Occipital lobe (tissue), 3 donors: ENCODE measurements at places on chromosomes 5 and 9. TPM values are rescaled to one million over a fixed set of nuclear protein-coding genes. Genes with fewer than 3 reads are reported as not detected.
A peak's percentile ranks its signal among the peaks of the same experiment; 100 is the strongest.

Gene SH3PXD2B
- 17.6 TPM for total RNA-seq

Gene ZNF879
- total RNA-seq = 18.1 TPM

Gene AGXT2
- total RNA-seq = not detected

Gene CDH9
- 34.2 TPM for total RNA-seq

GRCh38 chr9:119092125-119092524 is 277.1 kb downstream of the BRINP1 start:
- no peak for DNase-seq

DNA sequence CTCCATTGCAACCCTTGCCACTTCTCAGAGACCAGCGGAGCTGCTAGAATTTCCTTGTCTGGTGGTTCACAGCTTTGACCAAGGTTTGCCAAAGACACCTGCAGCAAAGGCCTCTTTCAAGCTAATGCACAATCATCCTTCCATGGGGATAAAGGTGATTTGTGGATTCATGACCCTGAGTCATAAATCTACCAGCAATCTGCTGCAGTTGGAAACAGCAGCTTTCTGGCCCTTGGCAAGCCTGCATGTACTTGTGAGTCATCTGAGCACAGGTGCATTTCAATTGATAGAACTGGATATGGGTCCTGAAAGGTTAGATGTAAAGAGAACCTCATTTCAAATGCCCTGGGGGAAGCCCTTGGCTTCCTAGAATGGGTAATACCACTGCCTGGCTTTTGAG is 21.6 kb upstream of the TCF7 start:
- DNase-seq = no peak

- DNase-seq = no peak
Observed at GRCh38 chr5:107592515-107592914, 78.2 kb downstream of the EFNA5 start.

- DNase-seq = no peak
Observed at GRCh38 chr5:128572930-128573319, 34.9 kb upstream of the FBN2 start.

Gene SLC6A3
- not detected for total RNA-seq

- DNase-seq = no peak
Observed at GRCh38 chr5:107532169-107532878, 138.4 kb downstream of the EFNA5 start.

Gene SRP19
- 33.8 TPM for total RNA-seq

- no peak for DNase-seq
Observed at GRCh38 chr9:89418882-89419640, 78.9 kb downstream of the SEMA4D start.

Gene UGT3A1
- total RNA-seq = not detected

Gene TEK
- total RNA-seq = 8.0 TPM

- DNase-seq = peak; percentile 34
Observed at GRCh38 chr9:92774274-92774673, 9.6 kb upstream of the BICD2 start.

- no peak for DNase-seq
Observed at GRCh38 chr9:83544002-83544698, 5.9 kb upstream of the FRMD3 start.

DNA sequence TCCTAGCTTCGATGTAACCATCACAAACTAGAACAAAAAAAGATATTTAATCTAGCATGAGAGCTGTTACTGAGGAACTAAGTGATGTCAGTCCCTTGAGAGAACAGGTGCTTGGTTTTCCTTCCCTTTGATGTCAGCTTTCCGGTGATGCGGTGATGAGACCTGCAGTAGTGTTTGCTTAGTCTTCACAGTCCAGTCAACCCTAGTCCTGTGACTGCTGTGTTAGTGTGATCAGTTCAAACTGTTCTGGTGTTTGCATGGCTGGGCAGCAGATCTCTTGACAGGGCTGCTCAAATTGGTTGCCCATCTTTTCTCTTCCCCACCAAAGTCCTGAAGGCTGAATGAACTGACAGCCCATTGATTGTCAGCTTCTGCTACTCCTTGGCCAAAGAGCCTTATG is 608.6 kb upstream of the DAB2 start:
- DNase-seq = no peak

DNA sequence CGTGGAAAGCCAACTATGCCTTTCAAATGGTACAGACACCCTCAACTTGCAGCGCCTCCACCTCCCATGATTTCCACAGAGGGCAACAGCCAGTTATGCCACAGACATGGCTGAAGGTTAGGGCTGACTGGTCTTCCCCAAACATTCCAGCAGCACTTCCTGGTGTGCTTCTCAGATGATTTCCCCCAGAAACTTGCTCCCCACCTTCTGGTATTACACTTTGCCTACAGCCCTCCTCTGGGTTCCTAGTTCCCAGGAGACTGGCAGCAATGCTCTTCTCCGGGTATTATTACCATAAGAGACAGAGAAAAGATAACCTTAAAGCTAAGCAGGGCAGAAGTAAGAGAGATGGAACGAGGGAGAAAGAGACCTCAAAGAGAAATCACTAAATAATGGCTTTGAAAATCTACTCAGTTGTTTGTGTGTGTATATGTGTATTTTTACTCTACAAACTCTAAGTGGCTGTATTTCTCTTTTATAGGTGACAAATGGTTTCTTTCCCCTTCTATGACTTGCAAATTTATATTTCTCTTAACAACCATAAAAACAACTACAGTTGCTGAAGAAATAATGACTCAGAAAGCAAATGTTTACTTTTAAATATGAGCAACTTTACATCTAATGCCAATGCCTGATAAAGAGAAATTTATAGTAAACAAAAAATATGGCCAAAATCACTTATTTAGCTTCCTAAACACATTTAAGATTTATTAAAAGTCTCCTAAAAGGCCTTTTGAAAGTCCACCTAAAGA is 133.8 kb downstream of the PDE4D start:
- DNase-seq = no peak

DNA sequence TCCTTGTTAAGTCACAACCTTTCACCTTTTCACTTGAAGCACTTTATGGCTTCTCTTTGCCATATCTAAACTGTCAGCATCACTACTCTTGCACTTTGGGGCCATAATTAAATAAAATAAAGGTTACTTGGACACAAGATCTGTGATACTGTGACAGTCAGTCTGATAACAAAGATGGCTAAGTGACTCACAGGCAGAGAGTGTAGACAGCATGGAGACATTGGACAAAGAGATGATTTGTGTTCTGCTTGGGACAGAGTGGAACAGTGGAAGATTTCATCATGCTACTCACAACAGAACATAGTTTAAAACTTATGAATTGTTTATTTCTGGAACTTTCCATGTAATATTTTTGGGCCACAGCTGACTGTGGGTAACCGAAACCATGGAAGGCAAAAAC is 81.7 kb upstream of the SMC5 start:
- DNase-seq = no peak

- no peak for DNase-seq
Observed at GRCh38 chr5:60141119-60141518, 247.6 kb upstream of the PDE4D start.
